ENCODE measurements at places on chromosomes 1 and 21.

DNA sequence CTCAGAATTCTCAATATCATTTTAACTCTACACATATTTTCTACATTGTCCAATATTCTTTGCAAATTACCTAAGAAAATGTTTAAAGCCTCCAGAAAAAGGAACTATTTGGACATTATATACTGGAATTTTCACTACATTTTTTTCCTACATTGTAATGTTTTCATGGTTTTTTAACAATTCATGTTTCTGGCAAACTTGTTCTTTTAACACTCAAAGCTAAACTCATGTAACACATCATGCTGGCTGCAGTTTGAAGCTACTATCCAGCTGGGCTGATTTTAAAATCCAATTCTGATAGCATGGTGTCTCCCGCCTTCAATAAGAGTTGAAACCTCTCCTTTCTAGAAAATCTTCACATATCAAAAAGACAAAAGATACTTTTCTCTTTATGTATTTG lies 52.0 kb downstream of the TGFBR3 start:
- DNase-seq, result no peak

DNA sequence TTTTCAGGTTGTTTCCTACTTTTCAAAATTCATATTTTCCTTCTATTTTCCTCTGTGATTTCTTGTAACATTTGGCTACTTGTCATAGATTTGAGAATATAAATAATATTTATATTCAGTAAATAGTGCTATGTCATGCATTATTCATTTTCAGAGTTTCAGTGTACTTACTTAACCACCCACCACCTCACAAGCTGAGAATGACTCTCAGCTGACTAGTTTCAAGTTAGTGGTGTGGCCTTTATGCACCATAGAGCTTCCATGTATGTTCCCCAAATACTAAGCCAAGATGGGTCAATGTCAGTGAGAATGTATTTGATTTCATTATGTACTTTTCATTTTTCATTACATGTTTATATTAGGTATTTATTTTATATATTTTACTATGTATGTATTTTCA lies 56.9 kb upstream of the RGS1 start:
- DNase-seq, result no peak

GRCh38 chr1:159916242-159917051 lies 8.9 kb downstream of the TAGLN2 start:
- DNase-seq, result peak; percentile 83

DNA sequence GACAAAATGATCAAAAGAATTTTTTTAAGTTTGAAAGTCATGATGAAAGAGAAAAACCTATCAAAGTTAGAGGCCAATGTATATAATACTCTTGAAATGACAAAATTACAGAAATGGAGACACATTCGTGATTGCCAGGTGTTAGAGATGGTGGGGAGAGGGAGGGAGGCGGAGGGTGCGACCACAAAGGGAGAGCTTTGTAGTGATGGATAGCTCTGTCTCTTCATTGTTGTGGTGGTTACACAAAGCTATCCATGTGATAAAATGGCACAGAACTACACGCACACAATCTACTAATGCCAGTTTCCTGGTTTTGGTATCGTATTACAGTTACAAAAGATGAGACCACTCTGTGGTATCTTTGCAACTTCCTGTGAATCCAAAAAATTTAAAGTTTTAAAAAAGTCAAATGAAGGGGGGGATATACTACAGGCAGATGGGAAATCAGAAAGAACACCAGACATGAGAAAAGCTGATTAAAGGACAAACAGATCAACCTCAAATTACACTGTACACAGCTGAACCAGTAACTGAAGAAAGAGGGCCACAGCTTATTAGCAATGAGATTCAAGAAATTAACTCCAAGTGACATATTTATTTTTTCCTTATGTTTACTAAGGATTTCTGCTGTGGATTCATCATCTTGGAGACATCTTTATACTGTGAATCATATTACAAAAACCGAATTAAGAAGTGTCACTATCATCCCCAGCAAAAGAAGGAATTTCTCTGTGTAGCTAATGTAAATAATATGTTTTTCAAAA lies 199.1 kb downstream of the SLC45A1 start:
- no peak for DNase-seq

GRCh38 chr1:3481836-3482375 lies 27.4 kb downstream of the ARHGEF16 start:
- no peak for DNase-seq

DNA sequence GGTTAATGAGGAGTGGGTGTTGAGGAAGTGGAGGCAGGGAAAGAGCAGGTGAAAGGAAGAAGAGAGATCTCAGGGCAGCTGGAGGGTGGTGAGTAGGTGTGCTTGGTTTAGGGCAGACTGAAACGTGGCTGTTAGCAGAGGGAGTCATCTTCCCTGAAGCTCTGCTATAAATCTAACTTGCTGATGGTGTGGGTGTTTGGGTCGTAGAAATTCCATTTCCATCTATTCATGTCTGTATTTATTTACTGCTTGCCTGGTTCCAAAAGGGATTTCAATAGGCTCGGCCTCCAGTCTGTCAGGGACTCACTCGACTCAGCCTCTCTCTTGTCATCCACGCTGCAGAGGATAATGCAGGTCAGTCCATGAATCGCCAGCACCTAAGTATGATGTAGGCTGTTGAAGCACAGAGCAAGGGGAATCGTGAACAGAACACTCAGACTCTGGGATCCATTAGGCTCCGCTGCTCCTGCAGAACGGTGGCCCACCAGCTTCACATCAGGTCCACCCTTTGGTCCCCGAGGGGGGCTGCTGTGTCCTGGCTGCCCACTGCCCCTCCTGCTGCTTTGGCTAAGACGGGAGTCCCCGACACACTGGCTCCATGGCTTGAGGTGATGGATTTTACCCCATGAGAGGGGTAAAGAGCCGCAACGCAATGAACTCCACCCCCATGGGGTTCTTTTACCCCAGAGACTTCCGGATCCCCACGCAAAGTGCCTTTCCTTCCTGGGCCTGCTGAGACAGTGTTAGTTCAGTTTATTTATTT lies 156.2 kb downstream of the RHOU start:
- DNase-seq, result peak; percentile 7

DNA sequence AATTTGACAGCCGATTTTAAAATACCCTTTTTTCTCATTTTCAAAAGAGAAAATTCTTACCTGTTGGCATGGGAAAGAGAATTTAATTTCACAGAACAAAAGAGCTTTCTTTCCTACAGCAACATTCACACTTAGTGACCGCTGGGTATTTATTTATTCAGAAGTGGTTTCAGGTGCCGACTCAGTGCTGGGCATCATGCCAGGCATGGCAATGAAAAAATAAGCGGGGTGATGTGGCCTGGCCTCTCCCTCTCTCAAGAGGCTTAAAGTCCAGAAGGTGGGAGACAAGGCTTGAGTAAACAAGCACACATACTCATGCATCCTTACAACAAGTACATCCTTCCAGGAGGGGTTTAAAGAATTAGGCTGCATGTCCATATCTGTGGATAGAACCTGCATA lies 4.1 kb upstream of the PCP4 start:
- peak; percentile 57 for DNase-seq

DNA sequence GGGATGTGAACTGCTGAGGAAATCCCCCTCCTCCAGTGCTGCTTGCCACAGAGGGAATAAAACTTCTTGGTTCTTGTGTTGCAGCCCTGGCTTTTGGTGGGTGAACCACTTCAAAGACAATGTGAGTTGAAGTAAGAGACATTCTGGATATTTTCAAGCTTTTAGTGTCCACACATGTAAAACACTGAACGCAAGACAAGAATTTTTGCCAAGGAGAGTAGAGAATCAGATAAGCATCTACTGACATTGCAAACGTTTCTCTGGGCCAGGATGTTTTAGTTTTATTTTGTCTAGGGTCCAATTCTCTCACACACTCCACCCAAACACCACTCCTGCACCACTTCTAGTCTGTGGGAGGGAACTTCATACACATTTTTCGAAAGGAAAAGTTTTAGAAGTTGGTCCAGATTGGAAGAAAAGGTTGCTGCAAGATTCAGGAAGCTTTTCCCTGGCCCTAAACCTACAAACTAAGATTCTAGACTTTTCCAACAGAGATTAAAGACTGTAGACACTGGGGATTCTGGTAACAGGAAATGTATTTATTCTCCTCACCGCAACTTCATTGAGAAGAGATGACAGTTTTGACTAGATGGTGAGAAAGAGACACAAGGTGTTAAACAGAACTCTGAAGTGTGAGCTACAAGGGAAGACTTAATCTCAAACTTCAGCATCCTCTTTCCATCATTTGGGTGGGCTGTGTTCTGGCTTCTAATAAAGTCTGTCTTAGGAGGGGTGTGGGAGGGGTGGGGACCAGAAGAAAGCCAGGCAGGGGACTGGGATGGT lies 16.1 kb downstream of the FASLG start:
- DNase-seq, result no peak

- no peak for DNase-seq
Observed at GRCh38 chr1:69787151-69787550, 219.4 kb downstream of the LRRC7 start.

DNA sequence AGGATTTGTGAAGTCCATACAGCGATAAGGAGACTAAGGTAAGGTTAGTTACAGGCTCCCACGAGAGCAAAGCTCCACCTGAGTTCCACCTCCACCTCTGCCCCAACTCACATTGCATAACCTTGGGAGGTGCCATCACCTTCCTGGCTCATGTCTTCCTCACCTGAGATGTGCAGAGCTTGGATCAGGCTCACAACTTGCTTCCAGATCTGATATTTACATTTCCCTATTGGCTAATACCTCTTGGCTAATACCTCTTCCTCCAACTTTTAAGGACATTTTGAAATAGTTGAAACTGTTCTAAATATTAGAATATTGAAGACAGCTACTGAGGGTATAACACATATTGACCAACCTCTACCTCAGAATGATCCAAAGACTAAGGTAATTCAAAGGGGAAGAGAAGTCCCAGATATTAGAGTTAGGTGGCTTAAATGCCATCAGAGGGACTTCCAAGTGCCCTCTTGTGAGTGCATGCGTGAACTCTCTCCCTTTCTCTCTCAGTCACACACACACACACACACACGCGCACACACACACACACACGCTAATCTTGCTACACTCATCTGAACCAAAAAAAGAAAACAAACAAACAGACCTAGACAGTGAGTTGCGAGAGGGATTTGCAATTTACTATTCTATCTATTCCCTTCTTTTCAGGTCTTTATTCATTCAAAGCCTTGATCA lies 134.3 kb downstream of the PLPP3 start:
- DNase-seq, result no peak

- no peak for DNase-seq
Observed at GRCh38 chr1:111615870-111616715, 3.5 kb upstream of the RAP1A start.

- no peak for DNase-seq
Observed at GRCh38 chr1:17538428-17539117, 925 bp upstream of the ARHGEF10L start.

- peak; percentile 51 for DNase-seq
Observed at GRCh38 chr1:234309598-234310459, 63.4 kb upstream of the COA6 start.

- no peak for DNase-seq
Observed at GRCh38 chr1:235391874-235392273, 24.6 kb downstream of the TBCE start.

GRCh38 chr21:41923631-41924367 lies 30.0 kb downstream of the C2CD2 start:
- DNase-seq, result no peak

- no peak for DNase-seq
Observed at GRCh38 chr1:85314726-85315125, 38.3 kb upstream of the BCL10 start.

DNA sequence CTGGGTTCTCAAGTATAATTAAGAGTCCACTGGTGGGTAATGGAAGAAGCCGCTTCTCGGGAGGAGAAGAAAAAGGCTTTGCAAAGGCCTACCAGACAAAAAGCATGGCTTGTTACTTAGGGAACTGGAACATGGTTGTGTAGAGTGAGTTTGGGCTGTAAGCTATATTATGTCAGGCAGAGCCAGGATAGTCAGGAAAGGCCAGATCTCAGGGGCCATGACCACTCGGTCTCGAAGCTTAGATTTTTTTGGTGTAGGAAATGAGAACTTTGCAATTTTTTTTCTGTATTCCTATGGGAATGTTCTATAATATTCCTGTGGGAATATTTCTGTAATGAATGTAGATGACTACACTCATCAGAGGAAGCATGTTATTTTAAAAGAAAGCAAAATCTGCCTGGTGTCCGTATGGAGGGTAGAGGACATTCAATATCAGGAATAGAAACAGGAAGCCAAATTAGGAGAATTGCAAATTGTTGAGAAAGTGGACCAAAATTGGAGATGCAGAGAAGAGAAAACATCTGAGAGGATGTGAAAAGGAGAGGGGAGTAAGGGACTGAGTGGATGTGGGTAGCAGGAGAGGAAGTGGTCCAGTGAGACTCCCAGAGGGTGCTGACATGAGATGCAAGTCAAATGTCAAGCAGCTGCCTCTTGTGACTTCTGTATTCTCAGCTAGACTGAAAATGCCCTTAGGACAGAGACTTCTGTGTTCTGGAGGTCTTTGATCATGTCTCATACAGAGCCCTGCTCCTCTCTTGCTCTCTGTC lies 45.2 kb upstream of the HAO2 start:
- DNase-seq, result no peak

DNA sequence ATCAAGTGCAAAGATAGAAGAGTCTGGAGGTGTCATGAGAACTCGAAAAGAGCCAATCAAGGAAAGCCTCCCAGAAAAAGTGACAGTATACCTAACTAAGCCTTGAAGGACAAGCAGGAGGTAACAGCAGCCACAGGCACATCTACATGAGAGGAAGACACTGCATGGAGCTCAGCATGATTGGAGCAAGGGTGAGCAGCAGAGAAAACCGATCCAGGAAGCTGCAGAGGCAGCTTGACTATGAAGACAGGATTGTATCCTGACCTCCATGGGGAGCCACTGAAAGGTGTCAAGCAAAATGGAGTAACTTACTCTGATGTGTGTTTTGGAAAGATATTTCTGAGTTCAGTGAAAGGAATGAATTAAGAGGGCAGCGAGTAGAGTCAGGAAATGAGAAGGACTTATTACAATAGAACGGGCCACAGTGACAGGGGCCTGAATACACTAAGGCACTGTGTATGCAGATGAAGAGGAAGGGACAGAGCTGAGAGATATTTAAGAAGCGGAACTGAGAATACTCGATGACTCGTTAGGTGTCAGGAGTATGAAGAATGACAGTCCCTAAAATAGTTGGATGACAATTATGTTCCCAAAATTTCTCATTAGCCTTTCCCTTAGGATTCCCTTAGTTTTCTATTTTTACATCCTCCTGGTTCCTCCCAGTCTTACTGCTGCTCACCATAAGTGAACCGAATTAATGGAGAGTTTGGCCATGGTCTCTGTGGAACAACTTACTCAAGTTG lies 139.3 kb upstream of the NFIA start:
- no peak for DNase-seq

- DNase-seq, result no peak
Observed at GRCh38 chr1:29120367-29120766, 3.3 kb downstream of the TMEM200B start.

All from kidney glomerular epithelial cell (primary cell).